Colonic mucosa (tissue), 4 donors: ENCODE measurements at places on chromosomes 1 and 21. TPM values are rescaled to one million over a fixed set of nuclear protein-coding genes. Genes with fewer than 3 reads are reported as not detected.

Gene COL18A1
- total RNA-seq = 22.3 TPM

Gene HTR6
- not detected for total RNA-seq

GRCh38 chr1:35691080-35691479 is 27.6 kb downstream of the C1orf216 start:
- no peak for DNase-seq
- no peak overlapping the region for H3K4me3 ChIP-seq
- no peaks in the 10 kb centered on the region for H3K4me1 ChIP-seq
- H3K27ac ChIP-seq = no peak overlapping the region
- H3K36me3 ChIP-seq = no peaks in the 10 kb centered on the region
- H3K27me3 ChIP-seq = no peaks in the 10 kb centered on the region

Gene SLC1A7
- total RNA-seq = 1.1 TPM

GRCh38 chr1:243924588-243925349 is 74.7 kb upstream of the AKT3 start:
- H3K27me3 ChIP-seq = no peaks in the 10 kb centered on the region
- DNase-seq = no peak
- no peaks in the 10 kb centered on the region for H3K4me1 ChIP-seq
- no peak overlapping the region for H3K27ac ChIP-seq
- no peaks in the 10 kb centered on the region for H3K36me3 ChIP-seq
- no peak overlapping the region for H3K4me3 ChIP-seq

GRCh38 chr1:202155478-202156021 is 4.9 kb downstream of the PTPN7 start:
- no peaks in the 10 kb centered on the region for H3K27me3 ChIP-seq
- no peaks in the 10 kb centered on the region for H3K36me3 ChIP-seq
- peaks cover 3% of the 10 kb centered on the region for H3K4me1 ChIP-seq
- no peak overlapping the region for H3K4me3 ChIP-seq

DNA sequence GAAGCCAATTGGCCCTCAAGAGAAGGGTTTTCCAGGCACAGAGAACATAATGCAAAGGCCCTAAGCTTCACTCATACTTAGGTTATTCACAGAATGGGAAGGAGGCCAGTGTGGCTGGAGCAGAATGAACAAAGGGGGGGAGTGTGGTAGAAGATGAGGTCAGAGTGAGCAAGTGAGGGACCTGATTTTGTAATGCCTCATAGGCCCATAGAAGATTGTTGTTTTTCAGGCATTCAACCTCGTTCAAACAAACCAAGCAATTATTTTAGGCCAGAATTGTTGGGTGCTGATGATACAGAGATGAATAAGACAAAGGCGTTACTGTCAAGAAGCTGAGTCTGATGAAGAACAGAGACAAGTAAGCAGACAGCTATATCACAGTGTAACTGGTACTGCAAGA is 54.5 kb upstream of the RAP1A start:
- no peaks in the 10 kb centered on the region for H3K27me3 ChIP-seq
- no peak for DNase-seq
- no peaks in the 10 kb centered on the region for H3K36me3 ChIP-seq
- no peak overlapping the region for H3K4me3 ChIP-seq
- no peaks in the 10 kb centered on the region for H3K4me1 ChIP-seq

- DNase-seq = no peak
- no peaks in the 10 kb centered on the region for H3K4me1 ChIP-seq
- no peaks in the 10 kb centered on the region for H3K36me3 ChIP-seq
Measured at GRCh38 chr1:213623862-213624261, 363.9 kb upstream of the PROX1 start.

- no peak for DNase-seq
- H3K4me1 ChIP-seq = no peaks in the 10 kb centered on the region
- no peaks in the 10 kb centered on the region for H3K36me3 ChIP-seq
Measured at GRCh38 chr1:86692641-86693040, 11.7 kb upstream of the SH3GLB1 start.

Gene CHODL
- 0.53 TPM for total RNA-seq

Gene ADGRL4
- total RNA-seq = 1.4 TPM

DNA sequence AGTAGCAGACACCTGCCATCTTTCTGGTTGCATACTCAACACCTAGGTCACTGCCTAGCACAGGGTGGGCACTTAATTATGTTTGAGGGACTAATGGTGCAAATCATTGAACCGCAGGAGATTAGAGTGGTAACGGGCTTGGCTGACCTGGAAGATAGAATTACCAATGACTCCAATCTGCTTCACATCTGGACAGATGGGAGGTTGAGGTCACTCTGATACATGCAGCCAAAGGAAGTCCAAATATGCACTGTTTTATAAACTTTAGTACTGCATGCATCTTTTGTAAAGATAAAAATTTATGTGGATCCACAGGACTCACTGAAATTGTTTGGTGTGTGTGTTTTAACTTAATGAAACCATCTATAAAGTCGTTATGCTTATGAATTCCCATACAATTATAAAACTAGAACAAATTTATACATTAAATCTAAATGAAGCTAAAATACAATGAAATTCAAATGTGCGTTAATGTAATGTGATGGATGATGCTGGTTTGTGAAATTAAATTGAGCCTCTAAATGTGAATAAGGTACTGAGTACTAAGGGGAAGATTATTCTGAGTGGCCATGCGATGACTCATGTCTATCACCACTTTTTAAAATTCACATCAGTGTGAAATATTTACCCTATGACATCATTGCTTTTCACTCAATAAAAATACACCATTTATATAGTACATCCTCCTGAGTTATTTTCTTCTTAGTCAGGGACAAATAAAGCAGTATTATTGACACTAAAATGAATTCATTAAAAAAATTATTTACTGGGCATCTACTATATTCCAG is 224.7 kb upstream of the FAM78B start:
- H3K4me3 ChIP-seq = no peak overlapping the region
- no peaks in the 10 kb centered on the region for H3K27me3 ChIP-seq
- no peak overlapping the region for H3K27ac ChIP-seq
- H3K4me1 ChIP-seq = no peaks in the 10 kb centered on the region

Gene DNAH14
- 9.6 TPM for total RNA-seq

Gene VSIG8
- total RNA-seq = not detected

Gene CCDC181
- not detected for total RNA-seq

Gene GBP3
- 38.7 TPM for total RNA-seq

- H3K4me3 ChIP-seq = no peak overlapping the region
- no peaks in the 10 kb centered on the region for H3K27me3 ChIP-seq
- H3K36me3 ChIP-seq = no peaks in the 10 kb centered on the region
- peaks cover 4% of the 10 kb centered on the region for H3K4me1 ChIP-seq
Measured at GRCh38 chr1:109644670-109645069, 11.2 kb upstream of the GSTM4 start.

DNA sequence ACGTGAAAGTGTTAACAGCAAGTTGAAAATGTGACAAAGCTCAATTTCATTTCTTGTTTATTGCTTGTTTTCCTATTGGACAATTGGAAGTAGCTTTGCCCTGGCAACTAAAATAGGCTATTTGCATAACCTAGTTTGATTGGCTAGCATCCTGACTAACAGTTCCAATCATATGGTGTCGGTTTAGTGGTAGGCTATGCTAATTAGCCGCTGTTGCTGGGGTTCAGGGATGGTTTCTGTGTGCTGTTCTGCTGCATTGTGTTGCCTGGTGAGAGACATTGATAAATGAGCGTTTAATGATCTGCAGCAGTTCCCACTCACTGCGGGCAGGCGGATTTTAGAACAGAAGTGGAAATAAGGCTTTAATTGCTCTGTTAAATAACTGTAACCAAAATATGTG is 68.5 kb downstream of the DYRK1A start:
- H3K4me3 ChIP-seq = no peak overlapping the region
- H3K36me3 ChIP-seq = no peaks in the 10 kb centered on the region
- H3K4me1 ChIP-seq = no peaks in the 10 kb centered on the region

DNA sequence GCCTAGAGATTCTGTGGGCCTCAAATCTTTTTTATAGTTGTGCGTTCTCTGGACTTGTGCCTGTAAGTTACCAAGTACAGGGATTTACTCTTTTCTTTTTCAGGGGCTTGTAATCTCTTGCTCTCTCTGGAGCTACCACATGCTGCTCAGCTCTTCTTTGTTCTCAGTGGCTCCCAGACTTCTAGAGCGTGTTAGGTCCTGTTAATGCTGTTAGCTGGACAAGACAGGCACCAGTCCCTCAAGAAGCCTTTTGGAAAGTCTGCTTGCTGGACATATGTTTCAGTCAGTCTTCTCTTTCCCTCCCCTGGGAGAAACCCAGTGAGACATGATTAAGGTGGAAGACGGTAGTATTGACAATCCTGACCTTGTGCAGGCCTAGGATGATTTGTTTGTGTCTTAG is 29.4 kb downstream of the KCNK2 start:
- DNase-seq = no peak
- no peaks in the 10 kb centered on the region for H3K36me3 ChIP-seq
- H3K4me3 ChIP-seq = no peak overlapping the region
- H3K27me3 ChIP-seq = no peaks in the 10 kb centered on the region

- DNase-seq = no peak
- no peaks in the 10 kb centered on the region for H3K27me3 ChIP-seq
- no peaks in the 10 kb centered on the region for H3K4me1 ChIP-seq
- H3K36me3 ChIP-seq = no peaks in the 10 kb centered on the region
- no peak overlapping the region for H3K4me3 ChIP-seq
- H3K27ac ChIP-seq = no peak overlapping the region
Measured at GRCh38 chr1:169484101-169484500, 1.6 kb downstream of the SLC19A2 start.

GRCh38 chr1:74593887-74594866 is 79.4 kb downstream of the ERICH3 start:
- H3K4me1 ChIP-seq = no peaks in the 10 kb centered on the region
- H3K27ac ChIP-seq = no peak overlapping the region
- no peaks in the 10 kb centered on the region for H3K36me3 ChIP-seq
- H3K4me3 ChIP-seq = no peak overlapping the region

DNA sequence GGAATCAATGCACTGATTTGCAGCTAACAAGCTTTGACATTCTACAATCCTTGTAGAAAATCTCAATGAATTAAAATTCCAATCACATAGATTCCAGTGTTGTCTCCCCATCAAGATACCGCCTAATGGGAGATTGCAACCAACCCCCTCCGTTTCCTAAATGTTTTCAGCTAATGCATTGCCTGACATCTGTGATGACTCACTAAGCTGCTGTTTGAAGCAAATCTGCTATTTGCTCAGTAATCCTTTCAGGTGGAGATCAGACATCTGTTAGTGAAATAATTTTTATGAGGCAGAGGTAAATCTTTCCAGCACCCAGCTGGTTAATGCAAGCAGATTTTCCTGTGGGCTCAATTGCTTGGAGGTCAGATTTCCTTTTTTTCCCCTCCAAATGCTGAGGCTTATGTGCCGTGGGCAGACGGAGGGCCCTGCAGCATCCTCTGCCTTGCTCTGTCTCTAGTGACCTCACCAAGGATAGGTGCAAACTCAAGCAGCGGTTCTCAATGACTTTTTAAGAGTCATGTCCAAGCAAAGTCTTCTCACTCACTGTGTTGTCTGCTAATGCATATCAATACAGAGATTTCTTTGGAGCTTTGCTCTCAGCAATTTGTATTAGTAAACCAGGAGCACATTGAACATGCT is 91.1 kb upstream of the RAB3GAP2 start:
- no peak overlapping the region for H3K27ac ChIP-seq
- no peaks in the 10 kb centered on the region for H3K4me1 ChIP-seq
- H3K27me3 ChIP-seq = no peaks in the 10 kb centered on the region
- no peak for DNase-seq
- no peaks in the 10 kb centered on the region for H3K36me3 ChIP-seq

Gene NECTIN4
- 4.6 TPM for total RNA-seq

Gene MAN1C1
- total RNA-seq = 4.3 TPM

GRCh38 chr1:12518931-12519692 is 98.9 kb downstream of the DHRS3 start:
- H3K4me1 ChIP-seq = no peaks in the 10 kb centered on the region
- peak; percentile 51 for DNase-seq
- H3K36me3 ChIP-seq = no peaks in the 10 kb centered on the region

DNA sequence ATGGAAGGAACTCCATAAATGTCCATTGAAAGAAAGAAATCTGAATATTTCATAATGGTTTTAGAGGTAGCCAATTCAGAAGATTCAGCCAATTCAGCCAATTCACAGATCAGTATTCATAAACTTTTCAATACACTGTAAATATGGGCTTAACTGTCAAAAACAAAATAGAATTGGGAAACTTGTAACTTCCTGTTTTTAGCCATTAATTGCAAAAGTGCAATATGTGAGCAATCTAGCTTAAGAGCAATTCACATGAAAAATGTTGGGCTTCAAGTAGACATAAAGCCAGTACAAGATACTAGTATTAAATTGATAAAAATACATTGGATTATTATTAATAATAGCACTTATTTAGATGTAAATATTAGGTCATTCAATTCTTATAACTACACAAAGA is 27.5 kb upstream of the PLPPR4 start:
- H3K27me3 ChIP-seq = no peaks in the 10 kb centered on the region
- DNase-seq = no peak
- H3K27ac ChIP-seq = no peak overlapping the region
- H3K36me3 ChIP-seq = no peaks in the 10 kb centered on the region

- H3K4me1 ChIP-seq = no peaks in the 10 kb centered on the region
- no peak overlapping the region for H3K27ac ChIP-seq
- no peak overlapping the region for H3K4me3 ChIP-seq
- no peaks in the 10 kb centered on the region for H3K27me3 ChIP-seq
- DNase-seq = no peak
Measured at GRCh38 chr1:159872891-159873290, 10.4 kb upstream of the VSIG8 start.

GRCh38 chr1:15148004-15148403 is 5.5 kb upstream of the TMEM51 start:
- peaks cover 7% of the 10 kb centered on the region for H3K4me1 ChIP-seq
- H3K36me3 ChIP-seq = no peaks in the 10 kb centered on the region
- H3K27ac ChIP-seq = no peak overlapping the region
- H3K27me3 ChIP-seq = no peaks in the 10 kb centered on the region
- no peak for DNase-seq

Gene IL6R
- 38.2 TPM for total RNA-seq

- peaks cover 5% of the 10 kb centered on the region for H3K27me3 ChIP-seq
- no peak for DNase-seq
- no peaks in the 10 kb centered on the region for H3K36me3 ChIP-seq
- no peak overlapping the region for H3K4me3 ChIP-seq
- H3K4me1 ChIP-seq = no peaks in the 10 kb centered on the region
Measured at GRCh38 chr1:209567698-209568175, 15.8 kb upstream of the CAMK1G start.

Gene STYXL2
- total RNA-seq = not detected

- H3K4me1 ChIP-seq = no peaks in the 10 kb centered on the region
- H3K27me3 ChIP-seq = no peaks in the 10 kb centered on the region
- peak; percentile 89 for DNase-seq
- peak overlapping the region; percentile 62 for H3K4me3 ChIP-seq
- peak overlapping the region; percentile 28 for H3K27ac ChIP-seq
Measured at GRCh38 chr1:227542153-227543120, 20.9 kb upstream of the ZNF678 start.

GRCh38 chr1:66532798-66533783 is 862 bp upstream of the SGIP1 start:
- no peak for DNase-seq
- H3K27me3 ChIP-seq = no peaks in the 10 kb centered on the region
- H3K27ac ChIP-seq = peak overlapping the region; percentile 1
- H3K4me3 ChIP-seq = peak overlapping the region; percentile 34
- H3K4me1 ChIP-seq = no peaks in the 10 kb centered on the region
- H3K36me3 ChIP-seq = no peaks in the 10 kb centered on the region

Gene TEDDM1
- not detected for total RNA-seq

Gene ANGPTL7
- 1.0 TPM for total RNA-seq

- H3K4me1 ChIP-seq = no peaks in the 10 kb centered on the region
- H3K27ac ChIP-seq = no peak overlapping the region
- H3K4me3 ChIP-seq = no peak overlapping the region
- no peak for DNase-seq
- H3K36me3 ChIP-seq = no peaks in the 10 kb centered on the region
Measured at GRCh38 chr1:107842241-107842640, 122.7 kb downstream of the VAV3 start.

GRCh38 chr1:47651311-47652089 is 213.7 kb downstream of the FOXD2 start:
- H3K36me3 ChIP-seq = no peaks in the 10 kb centered on the region
- peak overlapping the region; percentile 77 for H3K27ac ChIP-seq
- H3K4me3 ChIP-seq = no peak overlapping the region
- no peaks in the 10 kb centered on the region for H3K27me3 ChIP-seq
- peaks cover 17% of the 10 kb centered on the region for H3K4me1 ChIP-seq
- peak; percentile 71 for DNase-seq
